ENCODE measurements at places on chromosomes 12 and 14.

GRCh38 chr12:26271889-26272492 lies 76.6 kb downstream of the SSPN start:
- no peak for DNase-seq

- DNase-seq: no peak
Observed at GRCh38 chr12:69007101-69007854, 74.3 kb upstream of the CPM start.

- DNase-seq: no peak
Observed at GRCh38 chr12:119990382-119990874, 1.4 kb downstream of the BICDL1 start.

DNA sequence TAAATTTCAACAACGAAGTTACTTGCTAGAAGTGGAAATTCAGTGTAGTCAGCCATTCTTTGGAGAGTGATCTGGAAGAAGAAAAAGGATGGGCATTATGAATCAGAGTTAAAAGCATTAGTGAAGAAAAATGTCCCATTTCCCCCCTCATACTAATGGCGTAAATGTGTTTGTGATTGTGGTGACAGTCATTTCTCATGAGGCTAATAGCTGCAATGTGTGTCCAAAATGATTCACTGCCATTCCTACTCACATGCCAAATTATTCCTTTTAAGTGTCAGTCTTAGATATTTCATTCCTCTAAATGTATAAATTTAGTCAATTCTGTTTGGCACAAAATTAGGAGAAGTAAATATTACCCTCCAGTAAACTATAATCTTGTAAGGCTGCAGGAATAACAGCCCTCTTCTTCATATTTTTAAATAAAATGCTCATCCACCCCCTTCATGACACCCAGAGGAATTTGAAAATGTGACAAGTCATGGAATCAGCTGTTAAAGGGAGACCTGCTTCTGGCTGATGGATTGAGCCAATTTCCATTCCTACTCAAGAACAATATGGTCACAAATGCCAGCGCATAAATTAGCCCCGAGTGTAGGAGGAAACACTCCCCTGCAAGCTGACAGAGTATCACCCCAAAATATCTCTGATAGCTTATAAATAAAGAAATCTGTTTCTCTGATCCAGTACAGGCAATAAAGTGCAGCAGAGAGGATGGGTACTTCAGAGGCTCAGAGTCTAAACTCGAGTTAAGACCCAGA lies 912.3 kb upstream of the SEL1L start:
- no peak for DNase-seq

- DNase-seq: no peak
Observed at GRCh38 chr14:37116933-37117849, 55.2 kb downstream of the SLC25A21 start.

- no peak for DNase-seq
Observed at GRCh38 chr14:95185033-95185766, 27.9 kb upstream of the DICER1 start.

GRCh38 chr14:98822917-98823316 lies 449.1 kb downstream of the BCL11B start:
- no peak for DNase-seq

- no peak for DNase-seq
Observed at GRCh38 chr12:116749884-116750283, 11.8 kb downstream of the RNFT2 start.

DNA sequence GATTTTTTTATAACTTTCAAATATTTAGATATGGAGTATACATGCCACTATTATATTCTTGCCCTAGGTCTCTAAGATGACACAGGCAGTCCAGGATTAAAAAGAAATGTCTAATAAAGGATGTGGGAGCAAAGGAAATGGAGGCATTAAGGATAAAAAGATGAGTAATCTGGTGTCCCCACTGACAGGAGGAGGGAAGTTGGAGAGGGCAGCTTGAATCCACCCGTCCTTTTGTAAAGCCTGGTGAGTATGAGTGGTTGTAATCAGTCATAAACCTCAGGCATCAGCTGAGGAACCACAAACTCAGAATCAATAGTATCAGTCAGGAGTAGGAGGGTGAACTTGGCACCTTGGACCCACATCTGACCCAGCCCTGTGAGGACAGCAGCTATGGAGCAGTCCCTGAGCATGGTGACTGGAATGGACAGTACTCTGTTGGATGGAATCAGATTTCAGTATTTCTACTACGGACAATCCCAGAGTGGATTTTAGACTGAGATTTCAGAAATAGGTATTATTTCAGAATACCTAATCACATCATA lies 100.5 kb downstream of the EXOC5 start:
- DNase-seq: no peak

DNA sequence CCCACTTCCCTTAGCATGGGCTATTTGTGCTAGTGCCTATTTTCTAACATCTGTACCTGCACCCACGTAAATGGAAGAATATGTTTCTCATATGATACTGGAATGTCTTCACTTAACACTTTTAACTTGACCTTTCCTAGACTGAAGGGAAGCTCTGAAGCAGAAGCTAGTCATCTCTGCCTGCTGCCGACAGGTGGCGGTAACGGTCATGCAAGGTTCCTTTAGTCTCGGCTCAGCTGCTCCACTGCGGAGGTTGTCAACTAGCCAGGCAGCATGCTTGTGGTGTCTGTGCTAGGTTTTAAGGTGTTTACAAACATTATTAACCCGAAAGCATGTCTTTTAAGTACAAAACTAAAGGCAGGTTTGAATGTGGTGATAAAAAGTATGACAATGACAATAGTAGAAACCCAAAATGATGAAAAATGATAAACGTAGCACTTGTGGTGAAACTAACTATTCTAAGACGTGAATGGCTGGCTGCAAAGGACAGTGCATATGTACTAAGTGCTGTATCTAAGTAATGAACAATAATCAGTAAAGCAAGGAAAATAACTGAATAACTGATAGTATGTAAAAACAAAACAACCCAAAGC lies 117.2 kb downstream of the GRIN2B start:
- peak; percentile 78 for DNase-seq

GRCh38 chr12:50234347-50234746 lies 49.0 kb downstream of the LIMA1 start:
- no peak for DNase-seq

- DNase-seq: peak; percentile 75
Observed at GRCh38 chr14:92914087-92914656, 8.8 kb upstream of the CHGA start.

GRCh38 chr14:96192975-96193805 lies 11.4 kb upstream of the BDKRB2 start:
- DNase-seq: no peak

DNA sequence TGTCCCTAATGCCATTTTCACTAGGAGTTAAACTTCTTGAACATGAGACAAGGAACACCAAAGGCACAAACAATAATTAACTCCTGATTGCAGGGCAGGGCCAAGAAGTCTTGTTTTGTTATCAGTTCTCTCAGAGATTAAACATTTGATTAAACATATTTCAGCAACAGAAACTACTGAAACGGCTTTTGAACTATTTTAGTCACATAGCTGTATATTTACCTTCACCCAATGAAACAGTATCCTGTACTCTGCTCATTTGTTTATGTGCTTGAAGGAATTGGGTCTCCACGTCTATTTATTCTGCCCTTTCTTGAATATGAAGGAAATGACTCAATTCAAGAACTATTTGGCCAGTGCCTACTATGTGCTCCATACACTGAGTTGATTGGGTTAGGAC lies 51.3 kb upstream of the PTCSC3 start:
- DNase-seq: no peak

DNA sequence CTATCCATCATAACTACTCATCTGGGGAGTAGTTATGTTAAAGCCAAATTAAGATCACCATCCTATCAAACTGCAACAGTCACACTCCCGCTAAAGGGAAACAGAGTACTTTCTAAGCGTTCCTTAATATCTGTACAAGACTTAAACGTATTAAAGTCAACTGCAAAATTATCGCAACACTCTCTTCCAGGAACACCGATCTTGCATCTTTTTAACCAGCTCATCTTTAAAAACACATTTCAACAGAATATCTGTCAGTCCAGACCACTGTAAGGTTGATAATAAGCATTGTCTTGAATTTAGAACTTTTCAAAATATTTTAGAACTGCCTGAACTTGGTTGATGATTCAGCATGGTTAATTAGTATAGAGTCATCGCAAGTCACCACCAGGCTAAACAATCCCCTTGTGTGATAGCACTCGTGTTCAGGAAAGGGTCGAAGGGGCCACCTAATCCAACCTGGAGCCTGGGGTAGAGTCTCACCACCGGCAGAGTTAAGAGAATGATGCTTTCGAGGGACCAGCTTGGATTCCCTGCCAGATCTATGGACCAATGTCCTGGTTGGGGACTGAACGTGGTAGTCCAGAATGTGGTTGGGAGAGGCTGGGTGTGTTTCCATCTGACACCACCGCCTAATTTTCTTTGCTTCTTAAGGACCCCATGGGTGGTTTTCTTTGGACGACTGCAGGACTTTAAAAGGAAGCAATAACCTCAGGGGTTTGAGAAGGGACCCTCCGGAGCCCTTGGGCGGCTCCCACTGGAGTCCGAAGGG lies 890 bp downstream of the SPTLC2 start:
- DNase-seq: peak; percentile 30

- no peak for DNase-seq
Observed at GRCh38 chr12:28582672-28583376, 392.6 kb downstream of the CCDC91 start.

- DNase-seq: no peak
Observed at GRCh38 chr12:27219693-27220054, 24.4 kb upstream of the STK38L start.

DNA sequence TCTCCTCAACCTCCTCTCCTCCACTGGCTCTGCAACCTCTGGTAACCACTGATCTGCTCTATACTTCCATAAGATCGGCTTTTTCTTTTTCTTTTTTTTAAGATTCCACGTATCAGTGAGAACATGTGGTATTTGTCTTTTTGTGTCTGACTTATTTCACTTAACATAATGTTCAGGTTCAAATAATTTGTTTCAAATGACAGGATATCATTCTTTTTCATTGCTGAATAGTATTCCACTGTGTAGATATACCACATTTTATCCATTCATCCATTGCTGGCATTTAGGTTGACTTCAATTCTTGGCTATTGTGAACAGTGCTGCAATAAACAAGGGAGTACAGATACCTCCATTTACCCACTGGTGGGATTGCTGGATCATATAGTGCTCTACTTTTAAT lies 40.5 kb downstream of the NCKAP5L start:
- no peak for DNase-seq

DNA sequence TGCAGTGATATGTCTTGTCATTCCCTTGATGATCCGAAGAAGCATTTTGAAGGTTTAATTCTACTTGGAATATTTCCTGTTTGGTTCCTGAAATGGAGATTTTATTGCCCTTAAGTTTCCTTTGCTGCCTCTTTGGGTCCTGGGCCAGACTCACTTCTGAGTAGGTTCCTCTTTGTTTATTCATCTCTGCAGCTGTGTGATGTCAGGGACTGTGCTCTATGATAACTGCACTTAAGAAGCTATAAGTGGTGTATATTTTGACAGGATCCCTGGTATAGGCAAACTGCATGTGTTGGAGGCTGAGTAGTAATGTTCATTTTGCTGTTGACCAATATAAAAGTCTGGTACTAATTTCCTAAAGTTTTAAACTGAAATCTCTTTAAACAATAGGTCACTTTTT lies at the start of gene KLRC4:
TSS of gene KLRC4 (minus strand) at position 366 of the 400 bp plus-strand sequence. CDS start at position 184, 182 bp downstream.
- DNase-seq: no peak

GRCh38 chr12:104275689-104276088 lies 27.9 kb upstream of the EID3 start:
- no peak for DNase-seq

DNA sequence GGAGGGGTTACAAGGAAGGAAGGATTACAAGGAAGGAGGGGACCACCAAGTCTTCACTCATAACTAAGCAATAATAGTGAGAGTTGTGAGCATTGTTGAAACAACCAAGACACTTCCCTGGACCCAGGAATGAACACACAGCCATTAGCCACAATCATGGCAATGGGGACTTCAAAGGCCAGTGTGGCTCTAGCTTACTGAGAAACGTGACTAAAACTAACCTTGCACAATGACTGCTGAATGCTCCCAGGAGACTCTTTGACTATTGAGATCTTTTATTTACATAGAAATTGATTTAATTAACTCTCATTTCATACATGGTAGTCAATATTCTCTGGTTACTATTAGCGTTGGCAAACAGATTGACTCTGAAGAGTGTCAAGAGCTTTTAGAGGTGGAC lies 263.0 kb upstream of the SOX5 start:
- no peak for DNase-seq

- DNase-seq: no peak
Observed at GRCh38 chr12:26149968-26150500, 25.2 kb upstream of the BHLHE41 start.

DNA sequence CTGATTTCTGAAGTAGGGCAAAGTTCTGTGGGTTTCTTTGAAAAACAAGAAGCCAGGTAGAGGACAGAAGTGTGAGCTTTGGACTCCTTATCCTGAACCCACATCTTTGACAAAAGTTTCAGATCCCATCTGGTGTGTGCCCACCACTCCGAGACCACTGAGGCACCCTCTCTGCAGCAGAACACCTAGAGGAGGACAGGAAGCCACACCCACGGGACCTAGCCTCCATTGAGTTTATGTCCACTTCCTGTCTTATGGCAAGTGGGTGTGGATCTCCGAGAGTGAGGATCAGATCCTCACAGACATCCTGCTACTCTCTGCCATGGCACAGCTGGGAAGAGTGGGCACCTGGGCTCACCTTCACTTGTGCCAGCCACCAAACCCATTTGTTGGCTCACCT lies 16.8 kb upstream of the OR6S1 start:
- DNase-seq: no peak

DNA sequence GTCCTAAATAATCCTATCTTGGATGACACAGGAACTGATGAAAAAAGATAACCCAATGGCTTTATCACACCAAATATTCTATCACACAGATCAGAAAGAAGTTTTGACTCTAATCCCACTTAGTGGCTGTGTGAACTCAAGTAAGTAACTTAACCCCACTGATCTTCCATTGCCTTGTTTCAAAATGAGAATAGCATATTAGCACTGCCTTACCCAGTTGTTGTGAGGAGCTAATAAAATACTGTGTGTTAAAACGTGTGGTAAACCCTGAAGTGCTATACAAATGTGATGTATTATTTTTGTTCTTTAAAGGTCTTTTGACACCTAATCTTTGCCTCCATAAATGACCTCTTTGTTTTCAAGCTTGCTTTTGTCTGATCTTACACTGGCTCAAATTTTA lies 60.9 kb upstream of the ARID2 start:
- no peak for DNase-seq

GRCh38 chr12:24991209-24992049 lies 42.5 kb upstream of the BCAT1 start:
- no peak for DNase-seq

GRCh38 chr12:19620222-19620621 lies 180.9 kb downstream of the AEBP2 start:
- DNase-seq: no peak

- peak; percentile 91 for DNase-seq
Observed at GRCh38 chr14:64504897-64505794, 576 bp downstream of the ZBTB1 start.

- DNase-seq: no peak
Observed at GRCh38 chr12:10272467-10272866, 35.2 kb upstream of the KLRD1 start.

DNA sequence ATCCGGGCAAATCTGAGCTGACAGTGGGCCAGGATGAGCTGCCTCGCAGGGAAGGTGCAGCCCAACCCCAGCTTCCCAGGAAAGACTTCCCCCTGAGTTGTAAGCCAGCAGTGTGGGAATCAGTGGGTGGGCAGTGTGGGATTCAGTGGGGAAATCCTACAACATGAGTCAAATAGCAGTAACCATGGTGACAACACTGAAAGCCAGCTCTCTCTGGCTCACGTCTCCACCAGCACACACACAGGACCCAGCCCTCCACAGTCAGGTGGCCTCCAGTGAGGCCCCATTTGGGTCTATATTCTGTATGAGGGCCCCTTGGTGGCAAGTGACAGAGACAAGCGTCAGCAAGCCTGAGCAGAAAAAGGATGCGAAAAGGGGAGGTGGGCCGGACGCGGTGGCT lies 6.0 kb upstream of the LGALS3 start:
- DNase-seq: no peak

Data from HAP-1 (cell line).